Omental fat pad (tissue), 4 donors: ENCODE measurements at places on chromosomes 1 and 21.
A peak's percentile ranks its signal among the peaks of the same experiment; 100 is the strongest.

GRCh38 chr1:17356387-17357026 lies 15.5 kb upstream of the PADI6 start:
- no peak for DNase-seq

DNA sequence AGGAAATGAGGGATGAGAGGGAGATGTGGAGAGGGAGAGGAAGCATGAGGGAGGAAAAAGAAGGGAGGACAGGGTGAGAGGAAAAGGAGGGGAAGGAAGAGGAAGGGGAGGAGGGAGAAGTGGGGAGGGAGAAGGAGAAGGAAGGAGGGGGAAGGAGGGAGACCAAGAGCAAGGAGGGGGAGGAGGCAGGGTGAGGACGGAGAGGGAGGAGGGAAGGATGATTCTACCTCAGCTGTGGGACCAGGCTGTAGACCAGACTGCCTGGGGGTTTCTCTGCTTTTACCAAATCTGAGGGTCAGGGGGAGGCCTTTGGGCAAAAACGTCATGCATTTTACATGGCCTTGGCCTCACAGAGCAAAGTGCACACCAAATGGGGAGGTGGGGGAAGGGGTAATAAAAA lies 94.5 kb downstream of the KCND3 start:
- no peak for DNase-seq

- DNase-seq, result no peak
Observed at GRCh38 chr1:66752000-66752592, at the start of gene DYNLT5. TSS of gene DYNLT5 (plus strand) at chr1:66752459. CDS start at chr1:66754659, 2,200 bp downstream.

GRCh38 chr1:91894036-91894761 lies 8.2 kb upstream of the TGFBR3 start:
- no peak for DNase-seq

DNA sequence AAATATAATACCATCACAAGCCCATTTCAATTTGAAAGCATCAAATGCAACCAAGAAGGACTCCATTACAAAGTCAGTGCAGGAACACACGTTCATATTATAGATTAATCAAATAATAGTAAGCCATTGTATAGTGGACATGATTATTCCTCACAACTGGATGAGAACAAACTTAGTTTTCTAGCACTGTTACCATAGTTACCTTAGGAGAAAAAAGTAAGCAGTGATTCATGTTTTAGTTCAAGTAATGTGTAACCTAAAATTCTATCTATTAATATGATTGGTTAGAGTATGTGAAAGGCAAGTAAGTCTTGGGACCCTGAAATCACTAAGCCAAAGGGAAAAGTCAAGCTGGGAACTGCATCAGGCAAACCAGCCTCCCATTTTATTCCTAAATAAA lies 15.2 kb downstream of the SSX2IP start:
- DNase-seq, result no peak

- DNase-seq, result no peak
Observed at GRCh38 chr1:9633493-9633892, 18.0 kb upstream of the PIK3CD start.

DNA sequence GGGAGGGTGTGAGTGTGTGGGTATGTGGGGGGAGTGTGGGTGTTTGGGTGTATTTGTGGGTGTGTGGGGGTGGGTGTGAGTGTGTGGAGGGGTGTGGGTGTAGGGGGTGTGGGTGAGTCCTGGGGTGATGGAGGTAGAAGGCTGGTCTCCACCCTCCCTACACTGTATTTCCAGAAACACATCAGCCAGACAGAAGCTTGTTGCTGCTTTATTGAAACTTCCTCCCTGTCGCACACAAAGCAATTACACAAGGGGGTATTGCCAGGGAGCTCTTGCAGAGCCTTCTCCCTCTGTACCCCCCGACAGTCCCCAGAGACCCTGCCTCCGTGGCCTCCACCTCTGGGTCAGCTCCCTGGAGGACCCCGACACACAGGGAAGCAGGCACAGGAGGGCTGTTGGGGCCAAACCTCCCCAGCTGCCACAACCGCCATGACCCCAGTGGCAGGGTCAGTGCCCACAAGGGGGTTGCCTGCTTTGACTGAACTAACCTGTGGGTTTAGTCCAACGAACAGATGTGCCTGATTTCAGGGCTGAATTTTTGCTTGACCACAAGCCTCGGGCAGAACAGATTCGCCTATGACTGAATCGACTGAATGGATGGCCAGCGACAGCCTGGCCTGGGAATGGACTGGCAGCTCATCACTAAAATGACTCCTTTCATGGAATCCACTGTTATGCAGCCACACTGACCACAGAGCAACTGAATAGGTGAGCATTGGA lies 9.1 kb upstream of the MATN1 start:
- no peak for DNase-seq

GRCh38 chr1:223618680-223619079 lies 46.8 kb downstream of the CAPN8 start:
- DNase-seq, result no peak

DNA sequence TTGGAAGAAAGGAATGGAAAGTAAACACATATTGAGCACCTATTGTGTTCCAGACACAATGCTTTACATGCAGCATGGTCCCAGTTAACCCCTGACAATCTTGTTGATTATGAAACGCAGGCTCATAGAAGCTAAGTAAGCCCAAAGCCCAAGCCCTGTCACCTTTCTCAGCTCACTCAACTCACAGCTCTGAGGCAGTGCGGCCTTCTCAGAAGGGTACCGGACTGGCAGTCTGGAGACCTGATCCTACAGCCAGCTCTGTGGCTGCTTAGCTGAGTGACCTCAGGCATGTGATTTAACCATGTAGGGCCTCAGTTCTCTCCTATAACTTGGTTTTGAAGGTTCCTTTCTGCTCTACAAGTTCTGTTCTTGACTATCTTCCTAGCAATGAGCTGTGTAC lies 464 bp upstream of the RNASEL start:
- DNase-seq, result no peak

DNA sequence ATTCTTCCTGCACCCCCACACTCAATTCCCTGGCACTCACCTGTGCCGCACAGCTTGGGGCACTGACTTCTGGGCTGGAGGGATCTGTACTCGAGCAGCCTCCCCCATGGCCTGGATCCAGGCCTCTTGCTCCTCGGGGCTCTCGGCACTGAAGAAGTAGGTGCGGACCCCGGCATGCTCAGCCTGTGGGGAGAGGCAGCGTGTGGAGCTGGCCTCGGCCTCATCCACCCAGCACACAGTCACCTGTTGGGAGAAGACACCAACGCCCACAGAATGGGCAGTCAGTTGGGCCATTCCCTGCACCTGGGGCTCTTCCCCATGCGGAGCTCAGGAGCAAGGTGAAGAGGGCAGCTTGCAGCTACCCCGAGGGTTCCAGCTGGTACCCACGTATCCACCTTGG lies 47.5 kb upstream of the GOLT1A start:
- no peak for DNase-seq

DNA sequence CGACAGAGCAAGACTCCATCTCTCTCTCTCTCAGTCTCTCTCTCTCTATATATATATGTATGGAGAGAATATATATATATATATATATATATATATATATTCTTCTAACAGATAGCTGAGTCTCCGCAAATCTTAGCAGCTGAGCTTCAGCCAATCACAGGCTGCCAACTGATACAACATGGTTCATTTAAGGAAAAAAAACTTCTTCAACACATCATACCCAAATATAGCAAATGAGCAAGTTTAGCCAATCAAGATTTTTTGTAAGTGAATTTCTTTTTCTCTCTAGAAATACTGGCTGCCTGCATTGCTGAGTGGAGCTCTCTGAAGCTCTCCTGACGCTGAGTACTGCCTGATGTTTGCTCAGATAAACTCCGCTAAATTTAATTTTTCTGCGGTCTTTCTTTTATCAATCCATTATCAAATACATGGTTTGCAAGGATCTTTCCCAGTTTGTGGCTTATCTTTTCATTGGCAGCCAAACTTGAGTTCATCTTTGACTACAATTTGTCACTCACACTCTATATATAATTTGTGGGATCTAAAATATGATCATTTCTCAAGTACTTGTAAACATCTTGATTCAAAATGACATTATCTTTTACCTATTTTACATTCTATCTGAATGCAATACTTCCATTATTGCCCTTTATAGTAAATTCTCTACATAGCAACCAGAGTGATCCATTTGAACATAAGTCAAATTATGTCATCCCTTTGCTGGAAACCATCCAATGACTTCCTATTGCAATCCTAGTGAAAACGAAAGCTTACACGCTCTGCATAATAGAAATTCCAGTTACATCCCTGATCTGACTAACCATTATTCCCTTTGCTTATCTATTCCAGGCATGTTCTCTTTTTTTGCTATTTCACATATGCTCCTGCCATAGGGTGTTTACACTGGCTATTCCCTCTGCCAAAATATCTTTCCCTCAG lies 2131.7 kb downstream of the MRPL39 start:
- DNase-seq, result no peak

- no peak for DNase-seq
Observed at GRCh38 chr21:38980416-38981313, 174.9 kb downstream of the ETS2 start.

GRCh38 chr1:31027693-31028526 lies 37.6 kb downstream of the PUM1 start:
- DNase-seq, result no peak

DNA sequence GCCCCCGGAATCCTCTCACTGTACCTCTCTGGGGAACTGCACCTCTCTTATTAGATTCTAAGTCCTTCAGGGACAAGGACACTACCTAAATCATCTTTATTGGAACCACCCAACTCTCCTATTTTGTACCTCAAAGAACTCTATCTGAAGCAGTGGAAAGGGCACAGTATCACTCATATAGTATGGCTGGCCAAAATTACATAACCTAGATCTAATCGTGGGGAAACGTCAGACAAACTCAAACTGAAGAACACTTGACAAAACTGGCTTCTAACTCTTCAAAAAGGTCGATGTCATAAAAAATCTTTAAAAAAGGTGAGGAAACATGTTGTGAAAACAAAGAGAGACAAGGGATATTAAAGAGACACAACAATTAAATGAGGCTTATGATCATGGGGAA lies 210.0 kb downstream of the SLC45A1 start:
- DNase-seq, result no peak

DNA sequence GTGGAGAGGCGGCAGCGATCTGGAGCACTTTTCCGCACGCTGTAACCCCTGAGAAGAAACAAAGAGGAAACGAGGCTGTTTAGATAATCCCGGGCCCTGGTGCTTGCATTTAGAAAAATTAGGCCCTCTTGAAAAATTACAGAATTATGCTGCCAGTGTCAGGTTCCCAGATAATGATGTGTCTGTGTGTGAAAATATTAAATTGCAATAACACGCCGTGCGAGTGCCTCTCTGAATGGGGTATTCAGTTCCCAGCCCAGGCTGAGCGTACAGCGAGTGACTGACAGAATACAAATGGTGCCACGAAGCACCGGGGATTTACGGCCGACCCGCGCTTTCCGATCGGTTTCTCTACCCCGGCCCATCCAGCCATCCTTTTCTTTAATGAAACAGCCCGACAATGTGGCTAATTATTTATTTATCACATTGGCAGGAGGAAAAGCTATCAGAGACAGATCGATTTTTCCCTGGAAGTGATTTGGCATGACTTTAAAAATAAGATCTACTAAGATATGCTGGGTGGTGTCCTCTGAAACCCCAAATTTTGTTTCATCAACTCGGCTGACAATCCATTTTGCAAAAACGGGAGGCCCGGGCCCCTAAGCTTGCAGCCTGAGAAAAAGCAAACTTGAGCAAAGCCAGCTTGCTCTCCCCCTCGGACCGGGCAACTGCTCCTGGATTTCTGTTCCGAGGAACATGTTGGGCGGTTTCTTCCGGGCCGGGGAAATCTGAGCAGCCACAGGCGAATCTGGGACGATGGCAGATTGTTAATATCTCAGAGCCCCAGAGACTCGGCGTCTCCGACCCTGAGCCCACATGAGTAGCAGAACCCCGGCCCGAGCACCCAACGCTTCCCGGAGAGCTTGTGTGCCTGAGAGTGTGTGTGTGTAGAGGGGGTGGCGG lies 11.3 kb downstream of the PRDM16 start:
- no peak for DNase-seq

- DNase-seq, result no peak
Observed at GRCh38 chr1:208054485-208054884, 143.6 kb upstream of the CD34 start.

- DNase-seq, result no peak
Observed at GRCh38 chr1:172351346-172351745, 69.1 kb upstream of the C1orf105 start.

DNA sequence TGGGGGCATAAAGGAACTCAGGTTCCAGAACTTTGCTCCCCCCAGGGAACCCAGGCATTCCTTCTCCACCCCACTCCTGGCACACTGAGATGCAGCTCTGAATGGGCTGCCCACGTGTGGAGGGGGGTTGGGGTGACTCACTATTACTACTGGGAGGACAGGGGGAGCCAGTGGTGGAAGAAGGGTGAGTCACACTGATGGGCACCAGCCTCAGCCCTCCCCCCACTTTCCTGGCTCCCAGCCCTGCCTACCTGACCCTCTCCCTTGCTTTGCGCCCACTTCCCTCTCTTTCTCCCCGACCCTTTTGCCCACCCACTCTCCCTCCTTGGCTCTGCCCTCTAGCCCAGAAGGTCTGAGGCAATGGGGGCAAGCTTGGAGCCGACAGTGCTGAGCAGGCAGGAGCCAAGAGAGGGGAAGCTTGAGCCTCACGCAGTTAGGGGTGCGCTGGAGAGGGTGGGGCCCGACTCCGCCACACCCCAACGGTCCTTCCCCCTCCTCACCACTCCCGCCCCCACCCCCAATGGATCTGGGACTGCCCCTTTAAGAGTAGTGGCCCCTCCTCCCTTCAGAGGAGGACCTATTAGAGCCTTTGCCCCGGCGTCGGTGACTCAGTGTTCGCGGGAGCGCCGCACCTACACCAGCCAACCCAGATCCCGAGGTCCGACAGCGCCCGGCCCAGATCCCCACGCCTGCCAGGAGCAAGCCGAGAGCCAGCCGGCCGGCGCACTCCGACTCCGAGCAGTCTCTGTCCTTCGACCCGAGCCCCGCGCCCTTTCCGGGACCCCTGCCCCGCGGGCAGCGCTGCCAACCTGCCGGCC lies at the start of gene LMNA:
Gene LMNA, plus strand, starts transcription at position 611 of the 818 bp plus-strand sequence. CDS start 208 bp downstream, outside the sequence.
- peak; percentile 91 for DNase-seq

GRCh38 chr1:20732588-20733359 lies at the start of gene SH2D5:
TSS of gene SH2D5 (minus strand) at chr1:20732703. CDS start at chr1:20728044, 4,659 bp downstream.
- peak; percentile 92 for DNase-seq

DNA sequence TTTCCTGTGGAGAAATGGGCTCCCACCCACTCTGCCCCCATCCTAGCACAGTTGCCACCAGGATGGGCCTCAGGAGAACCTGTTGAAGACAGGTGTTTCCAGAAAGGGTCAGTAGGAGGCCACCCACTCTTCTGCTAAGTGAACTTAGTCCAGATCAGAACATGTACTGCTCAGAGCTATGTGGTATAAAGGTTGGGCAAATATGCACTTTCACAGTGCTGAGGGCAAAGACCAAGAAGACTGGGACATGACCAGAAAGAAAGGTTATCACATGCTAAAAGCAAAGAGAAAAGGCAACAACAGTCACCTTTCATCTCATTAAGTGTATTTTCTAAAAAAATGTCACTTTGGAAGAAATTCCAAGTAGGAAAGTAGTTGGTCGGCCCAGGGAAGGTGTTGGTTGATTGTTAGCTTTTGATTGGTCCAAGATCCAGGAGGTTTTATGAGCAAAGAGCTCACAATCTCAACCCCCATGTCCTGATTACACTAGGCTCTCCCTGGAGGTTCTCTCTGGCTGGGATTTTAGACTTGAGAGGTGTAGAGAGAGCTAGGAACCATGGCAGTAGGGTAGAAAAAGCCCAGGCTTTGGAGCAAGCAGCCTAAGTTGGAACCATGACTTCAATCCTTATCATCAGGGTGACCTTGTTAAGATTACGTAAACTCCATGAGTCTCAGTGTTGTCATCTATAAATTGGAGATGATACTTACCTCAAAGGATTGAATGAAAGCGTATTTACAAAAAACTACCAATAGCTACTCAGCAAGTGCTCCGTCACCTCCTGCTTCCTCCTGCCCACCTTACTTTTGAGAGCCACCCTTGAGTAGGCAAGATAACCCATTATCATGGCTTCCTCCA lies 102.6 kb downstream of the GLUL start:
- DNase-seq, result no peak

GRCh38 chr1:36884801-36885200 lies 149.5 kb downstream of the GRIK3 start:
- no peak for DNase-seq
